ENCODE measurements at places on chromosomes 6 and 20. TPM values are rescaled to one million over a fixed set of nuclear protein-coding genes. Genes with fewer than 3 reads are reported as not detected.

The VSX1 gene
- total RNA-seq: 0.30 TPM

- no peak for DNase-seq
Observed at GRCh38 chr6:90536520-90536919, 50.4 kb downstream of the MAP3K7 start.

DNA sequence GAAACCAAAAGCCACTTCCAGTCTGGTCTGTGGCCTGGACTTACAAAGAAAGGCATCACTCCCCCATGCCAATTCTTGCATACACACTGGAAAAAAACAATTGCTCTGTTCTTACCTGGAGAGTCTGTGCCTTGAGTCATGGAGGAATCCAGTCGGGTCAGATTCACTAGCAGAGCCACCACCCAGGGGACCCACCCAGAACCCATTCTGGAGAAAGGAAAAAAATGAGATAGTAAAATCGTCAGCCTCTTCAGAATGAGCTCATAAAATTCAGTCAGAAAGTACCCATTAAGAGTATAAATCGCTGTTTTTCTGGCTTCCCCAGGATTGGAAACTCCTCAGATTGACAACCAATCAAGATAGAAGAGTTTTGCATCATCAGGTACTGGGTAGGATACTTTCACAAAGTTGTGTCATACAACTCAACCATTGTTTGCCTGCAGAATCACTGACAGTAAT, at the start of gene HLA-DOB:
HLA-DOB (minus strand) TSS at position 257 of the 459 bp plus-strand sequence; CDS start at position 206, 51 bp downstream.
- no peak for DNase-seq

The MUCL3 gene
- not detected for total RNA-seq

GRCh38 chr20:57287901-57288300, 21.5 kb upstream of the BMP7 start:
- DNase-seq: no peak

GRCh38 chr6:92124200-92124651, 1295.1 kb downstream of the EPHA7 start:
- DNase-seq: no peak

DNA sequence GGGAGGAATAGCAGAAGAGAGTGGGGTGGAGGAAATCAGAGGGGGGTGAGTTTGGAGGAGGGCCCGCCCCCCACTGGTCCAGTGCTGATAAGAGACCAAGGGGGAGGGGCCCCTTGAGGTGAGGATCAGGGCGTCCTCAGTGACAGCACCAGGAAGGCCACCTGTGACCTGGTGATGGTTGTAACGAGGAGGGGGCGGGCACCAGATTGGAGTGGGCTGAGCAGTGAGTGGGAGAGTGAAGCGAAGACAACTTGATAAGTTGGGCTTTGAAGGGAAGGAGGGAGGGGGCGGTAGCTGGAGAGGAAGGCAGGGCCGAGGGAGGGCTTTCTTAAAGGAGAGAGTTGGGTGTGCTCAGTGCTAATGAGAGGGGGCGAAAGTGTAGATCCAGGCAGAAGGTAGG, 30.7 kb downstream of the CDH22 start:
- no peak for DNase-seq

The DEFB127 gene
- not detected for total RNA-seq

DNA sequence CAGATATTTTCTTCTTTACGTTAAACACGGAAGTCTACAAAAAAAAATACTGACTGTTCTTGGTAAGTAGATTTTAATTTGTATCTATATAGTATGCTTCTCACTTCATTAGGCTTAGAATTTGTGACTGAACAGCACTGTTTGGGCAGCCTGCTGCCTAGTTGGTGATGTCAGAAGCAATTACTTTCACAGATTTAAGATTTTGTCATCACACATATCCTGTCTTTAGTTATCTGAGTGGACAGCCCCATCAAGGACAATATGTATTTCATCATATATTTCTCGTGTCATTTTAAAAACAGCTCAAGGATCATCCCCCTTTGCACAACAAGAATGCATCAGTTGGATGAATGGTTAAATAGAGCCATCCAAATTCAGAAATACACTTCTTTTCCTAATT, 338.4 kb upstream of the CITED2 start:
- no peak for DNase-seq
